ENCODE measurements at places on chromosomes 16 and 17. TPM values are rescaled to one million over a fixed set of nuclear protein-coding genes. Genes with fewer than 3 reads are reported as not detected.

CD300LB gene
- total RNA-seq, result not detected

- no peak for DNase-seq
- H3K4me3 ChIP-seq, result no peak overlapping the region
- H3K4me1 ChIP-seq, result no peaks in the 10 kb centered on the region
- H3K36me3 ChIP-seq, result no peaks in the 10 kb centered on the region
- no peaks in the 10 kb centered on the region for H3K27me3 ChIP-seq
Observed at GRCh38 chr17:2899906-2900305, 103.7 kb downstream of the RAP1GAP2 start.

SMTNL2 gene
- total RNA-seq, result not detected

DNA sequence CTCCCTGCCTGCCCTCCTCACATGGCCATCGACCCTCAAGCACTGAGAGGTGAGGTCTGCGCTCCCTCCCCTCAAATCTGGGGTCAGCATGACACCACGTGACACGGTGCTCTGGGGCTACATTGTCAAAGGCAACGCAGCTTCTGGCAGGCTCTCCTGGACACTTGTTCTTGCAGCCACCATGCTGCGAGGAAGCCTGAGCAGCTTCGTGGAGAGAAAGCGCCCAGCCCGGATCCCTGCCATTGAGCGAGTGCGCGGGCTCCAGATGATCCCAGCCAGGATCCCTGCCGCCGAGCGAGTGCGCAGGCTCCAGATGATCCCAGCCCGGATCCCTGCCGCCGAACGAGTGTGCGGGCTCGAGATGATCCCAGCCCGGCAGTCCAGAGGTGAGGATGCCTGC is 70.9 kb upstream of the METRNL start:
- peaks cover 25% of the 10 kb centered on the region for H3K4me1 ChIP-seq
- DNase-seq, result no peak

IRX5 gene
- total RNA-seq, result 6.7 TPM

SLX4 gene
- 6.0 TPM for total RNA-seq

CD300H gene
- not detected for total RNA-seq

EPX gene
- total RNA-seq, result not detected

CCR7 gene
- not detected for total RNA-seq

DNA sequence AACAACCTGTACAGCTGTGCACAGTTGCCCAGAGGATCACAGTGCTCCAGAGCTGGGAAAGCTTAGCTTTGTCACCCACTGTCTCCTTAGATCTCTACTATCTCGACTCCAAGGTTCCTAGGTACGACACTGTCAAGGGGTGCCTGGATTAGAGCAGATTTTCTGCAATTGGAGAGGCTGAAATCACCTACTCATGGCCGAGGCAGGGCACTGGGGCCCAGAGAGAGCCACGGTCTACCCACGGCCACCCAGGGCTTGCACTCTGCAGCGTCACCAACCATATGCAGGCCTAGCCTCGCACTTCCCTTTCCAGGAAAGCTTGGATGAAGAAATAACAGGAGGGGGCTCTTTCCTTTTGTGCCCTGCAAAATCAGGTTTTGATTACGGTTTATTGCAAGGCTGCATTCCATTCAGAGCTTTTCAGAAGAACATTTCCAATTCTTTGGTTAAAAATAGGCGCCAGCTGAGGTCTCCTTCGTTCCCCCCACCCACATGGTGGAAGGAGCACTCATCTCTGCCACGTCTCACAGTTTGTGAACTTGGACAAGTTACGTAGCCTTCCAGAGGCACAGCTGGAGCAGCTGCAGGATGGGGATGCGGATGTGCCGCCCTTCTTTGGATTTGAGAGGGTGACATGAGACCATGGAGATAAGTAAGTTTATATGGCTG is 80.0 kb downstream of the IRX5 start:
- no peak for DNase-seq
- no peak overlapping the region for H3K4me3 ChIP-seq
- no peaks in the 10 kb centered on the region for H3K36me3 ChIP-seq
- H3K27me3 ChIP-seq, result peaks cover 9% of the 10 kb centered on the region
- no peak overlapping the region for H3K27ac ChIP-seq

KRTAP4-1 gene
- not detected for total RNA-seq

TNFSF12 gene
- total RNA-seq, result 22.8 TPM

GRCh38 chr16:77588389-77588788 is 133.9 kb upstream of the NUDT7 start:
- no peaks in the 10 kb centered on the region for H3K4me1 ChIP-seq
- no peak for DNase-seq
- no peak overlapping the region for H3K4me3 ChIP-seq
- H3K27me3 ChIP-seq, result no peaks in the 10 kb centered on the region
- H3K36me3 ChIP-seq, result no peaks in the 10 kb centered on the region
- H3K27ac ChIP-seq, result no peak overlapping the region
